Hypothalamus (tissue), 51 donors: ENCODE measurements at places on chromosomes 12 and 14.

DNA sequence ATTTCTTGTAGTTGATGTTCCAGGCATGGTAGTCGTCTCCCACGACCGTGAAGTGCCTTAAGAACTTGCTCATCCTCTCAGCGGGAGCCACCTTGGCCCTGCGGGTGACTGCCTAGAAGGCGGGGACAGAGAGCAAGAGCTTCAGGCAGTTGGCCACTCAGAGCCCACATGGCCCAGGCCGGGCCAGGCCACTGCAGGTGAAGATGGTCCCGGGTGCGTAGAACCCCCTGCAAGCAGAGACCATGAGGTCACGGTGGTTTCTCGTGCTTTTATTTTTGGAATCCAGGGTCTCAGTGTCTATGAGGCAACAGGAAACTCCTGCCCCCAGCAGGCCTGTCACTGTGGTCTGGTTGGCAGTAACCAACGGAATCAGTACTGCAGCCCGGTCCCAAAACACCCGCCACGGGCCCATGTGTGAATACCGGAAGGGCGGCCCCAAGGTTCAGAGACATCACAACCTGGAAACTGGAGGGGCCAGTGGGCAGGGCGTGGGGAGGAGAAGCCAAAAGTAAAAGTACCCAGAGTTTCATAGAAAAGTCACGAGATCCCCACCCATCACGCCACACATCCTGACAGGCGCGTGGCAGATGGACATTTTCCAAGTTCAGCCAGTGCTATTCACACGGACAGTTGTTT is 27.5 kb downstream of the HVCN1 start:
- no peak for DNase-seq

GRCh38 chr12:62898526-62898925 is 36.4 kb downstream of the PPM1H start:
- DNase-seq = no peak

DNA sequence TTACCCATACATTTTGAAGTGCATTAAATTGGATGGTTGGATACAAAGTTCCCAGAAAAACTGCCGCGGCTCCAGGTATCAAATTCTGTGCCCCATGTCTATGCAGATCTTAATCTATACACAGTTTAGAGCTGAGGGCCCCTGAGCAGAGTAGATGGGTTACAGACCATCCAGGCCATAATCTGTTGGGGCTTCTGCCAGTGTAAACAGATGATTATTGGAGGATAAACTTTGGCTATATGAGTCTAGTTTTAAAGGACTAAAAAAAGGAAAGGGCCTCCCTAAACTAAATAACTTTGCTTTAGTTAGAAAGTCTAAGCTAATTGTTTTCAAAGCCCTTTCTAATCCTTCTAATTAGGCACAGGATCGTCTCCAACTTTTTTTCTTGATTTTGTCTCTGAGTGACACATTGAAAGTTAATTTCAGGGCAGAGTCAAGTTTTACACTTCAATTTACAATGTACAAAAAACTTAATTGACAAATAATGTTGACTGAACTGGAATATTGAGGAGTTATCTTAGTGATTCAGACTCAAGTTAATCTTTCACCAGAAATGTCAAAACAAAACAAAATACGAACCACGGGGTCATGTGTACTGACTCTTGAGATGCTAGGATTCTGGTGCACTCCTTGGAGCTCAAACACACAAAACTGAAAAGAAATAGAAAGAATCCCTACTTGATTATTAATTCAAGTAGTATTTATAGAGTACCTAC is 133.9 kb upstream of the SCAF11 start:
- DNase-seq = no peak

DNA sequence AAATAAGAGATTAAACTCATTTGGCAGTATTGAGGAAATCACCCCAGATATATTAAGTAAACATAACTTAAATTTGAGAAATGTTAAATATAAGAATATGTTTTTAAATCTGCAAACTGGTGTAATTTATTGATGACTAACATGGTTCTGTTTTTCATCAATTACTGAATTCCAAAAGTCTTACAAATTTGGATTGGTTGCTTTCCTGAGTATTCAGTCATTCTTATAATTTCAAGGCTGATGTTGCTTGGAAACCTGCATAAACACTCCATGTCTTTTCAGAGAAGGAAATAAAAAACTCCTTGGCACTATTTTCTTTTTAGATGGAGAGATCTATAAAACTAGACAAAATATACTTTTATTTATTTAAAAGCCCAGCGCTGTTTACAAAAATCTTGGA is 71.7 kb downstream of the NOVA1 start:
- DNase-seq = no peak

- no peak for DNase-seq
Measured at GRCh38 chr14:103684471-103684870, 30.8 kb downstream of the XRCC3 start.

GRCh38 chr12:29940811-29941210 is 157.1 kb upstream of the TMTC1 start:
- no peak for DNase-seq

- DNase-seq = no peak
Measured at GRCh38 chr12:2503762-2504161, 291.0 kb upstream of the FKBP4 start.

DNA sequence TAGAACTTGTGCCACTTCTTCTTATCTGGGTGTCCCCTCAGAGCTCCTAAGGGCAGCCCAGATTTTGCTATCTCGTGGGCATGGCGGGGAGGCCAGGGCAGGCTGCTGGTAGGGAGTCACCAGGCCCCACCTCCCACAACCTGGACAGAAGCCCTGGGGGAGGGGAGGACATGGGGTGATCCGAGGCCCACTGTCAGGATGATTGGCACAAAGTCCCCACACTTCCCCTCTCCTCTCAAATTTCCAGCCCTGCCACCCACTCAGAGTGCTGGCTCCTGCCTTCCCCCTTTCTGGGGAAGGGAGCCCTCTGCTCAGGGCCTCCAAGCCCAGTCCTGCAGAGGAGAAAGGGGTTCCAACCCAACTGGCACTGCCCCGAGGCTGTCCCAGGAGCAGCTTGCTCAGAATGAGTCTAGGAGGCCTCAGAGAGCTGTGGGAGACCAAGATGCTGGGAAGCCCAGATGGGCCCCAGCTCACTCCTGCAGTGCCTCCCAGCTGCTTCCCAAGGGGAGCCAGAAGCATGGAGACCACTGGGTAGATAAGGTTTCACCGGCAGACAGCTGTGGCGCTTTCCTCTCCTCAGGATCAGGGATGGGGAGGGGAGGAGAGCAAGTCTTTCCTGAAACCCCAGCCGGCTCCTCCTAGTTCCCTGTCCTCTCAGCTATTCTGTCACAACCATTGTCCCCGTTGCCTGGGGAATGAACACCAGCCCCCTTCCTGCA is 82.8 kb downstream of the B4GALNT3 start:
- no peak for DNase-seq
